GM12864 (cell line): ENCODE measurements at places on chromosomes 16 and 17.

- DNase-seq: no peak
Observed at GRCh38 chr16:85393674-85394451, 219.3 kb upstream of the GSE1 start.

- DNase-seq: no peak
Observed at GRCh38 chr16:58458606-58459343, 41.2 kb upstream of the NDRG4 start.

DNA sequence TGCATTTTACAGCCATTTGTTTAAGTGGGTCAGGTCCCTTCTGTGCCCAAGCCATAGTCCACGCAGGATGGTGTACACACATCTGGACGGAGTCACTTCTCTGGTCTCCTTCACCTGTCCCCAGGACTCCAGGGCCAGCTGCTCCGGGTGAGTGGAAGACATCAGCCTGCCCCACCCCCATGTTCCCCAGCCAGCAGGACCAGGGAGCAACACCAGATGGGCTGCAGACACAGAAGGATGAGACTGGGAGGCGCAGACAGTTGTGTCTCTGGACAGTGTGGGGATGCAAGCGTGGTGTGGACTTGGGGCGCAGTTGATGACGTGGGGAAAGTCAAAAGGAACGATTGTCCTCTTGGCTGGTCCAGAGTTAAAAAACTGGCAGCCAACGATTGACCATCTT lies 24.6 kb upstream of the WFDC1 start:
- no peak for DNase-seq

- no peak for DNase-seq
Observed at GRCh38 chr16:2468233-2468724, 2.8 kb upstream of the NTN3 start.
